Fibroblast of lung (primary cell): ENCODE measurements at places on chromosomes 3 and 15. TPM values are rescaled to one million over a fixed set of nuclear protein-coding genes. Genes with fewer than 3 reads are reported as not detected.

Gene PTX3
- polyA plus RNA-seq, result 405 and 555 TPM in 2 replicates

Gene AAGAB
- 53.8 and 62.5 TPM in 2 replicates for polyA plus RNA-seq

- peak; percentile 70 for DNase-seq
Measured at GRCh38 chr15:66578286-66578875, 12.6 kb upstream of the LCTL start.

- DNase-seq, result no peak
Measured at GRCh38 chr15:56892659-56893363, 25.6 kb upstream of the TCF12 start.

Gene PIF1
- polyA plus RNA-seq, result 5.1 and 5.2 TPM in 2 replicates
